Left renal pelvis (tissue), 4 donors: ENCODE measurements at places on chromosomes 3 and 15. TPM values are rescaled to one million over a fixed set of nuclear protein-coding genes. Genes with fewer than 3 reads are reported as not detected.
A peak's percentile ranks its signal among the peaks of the same experiment; 100 is the strongest.

GRCh38 chr15:68633231-68634121, 54.7 kb downstream of the CORO2B start:
- DNase-seq = no peak

DNA sequence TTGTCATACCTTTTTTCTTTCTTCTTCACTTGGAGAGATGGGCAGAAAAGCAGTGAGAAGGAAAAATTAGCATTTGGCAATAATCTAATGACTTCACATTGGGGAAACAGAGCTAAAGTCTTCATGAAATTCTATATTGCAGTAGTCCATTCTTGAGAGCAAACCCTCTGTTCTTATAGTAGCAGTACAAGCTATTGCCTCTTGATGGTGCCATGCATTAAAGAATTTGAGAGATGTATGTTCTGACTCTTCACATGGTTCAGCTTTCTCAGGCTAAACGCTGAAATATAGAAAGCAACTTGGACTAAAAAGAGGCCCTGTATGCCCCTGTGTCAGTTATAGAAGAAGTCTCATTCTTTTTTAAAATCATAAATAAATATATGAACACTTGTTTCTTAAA, 36.0 kb downstream of the PHLDB2 start:
- DNase-seq = no peak

- DNase-seq = no peak
These were observed 12.9 kb upstream of the CPNE9 start for GRCh38 chr3:9690451-9691450.

- DNase-seq = no peak
These were observed 130.1 kb downstream of the LRRK1 start for GRCh38 chr15:101049282-101049681.

DNA sequence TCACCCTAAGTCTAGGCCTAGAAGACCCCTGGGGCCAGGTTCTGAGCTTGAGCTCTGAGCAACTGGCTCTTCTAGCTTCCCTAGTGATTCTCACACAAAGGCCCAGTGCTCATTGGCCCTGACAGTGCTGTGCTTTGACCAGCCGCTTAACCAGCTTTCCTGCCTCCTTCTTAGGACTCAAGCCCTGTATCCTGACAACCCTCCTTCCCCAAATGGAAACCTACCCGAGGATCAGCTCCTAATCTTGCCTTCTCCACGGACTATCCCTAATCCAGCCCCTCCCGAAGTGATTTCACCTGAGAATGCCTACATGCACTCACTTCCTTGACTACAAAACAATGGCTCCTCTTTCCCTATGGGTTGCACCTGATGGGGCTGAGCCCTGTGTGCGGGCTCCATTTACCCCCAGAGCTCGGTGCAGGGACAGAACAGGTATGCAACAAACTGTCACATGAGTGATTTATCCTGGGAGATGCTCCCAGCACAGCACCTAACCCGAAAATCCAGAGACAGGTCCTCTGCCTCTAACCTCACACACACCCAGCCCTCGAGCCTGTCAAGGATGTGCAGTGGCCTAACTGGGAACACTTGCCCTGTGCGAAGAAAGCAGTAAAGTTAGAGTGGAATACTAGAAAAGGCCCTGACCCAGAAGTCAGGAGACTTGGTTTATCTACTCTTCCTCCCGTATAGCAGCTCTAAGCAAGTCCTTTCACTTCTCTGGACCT, 2.3 kb downstream of the MEGF11 start:
- DNase-seq = no peak

GRCh38 chr15:41161336-41161735, 45.3 kb upstream of the INO80 start:
- DNase-seq = no peak

DNA sequence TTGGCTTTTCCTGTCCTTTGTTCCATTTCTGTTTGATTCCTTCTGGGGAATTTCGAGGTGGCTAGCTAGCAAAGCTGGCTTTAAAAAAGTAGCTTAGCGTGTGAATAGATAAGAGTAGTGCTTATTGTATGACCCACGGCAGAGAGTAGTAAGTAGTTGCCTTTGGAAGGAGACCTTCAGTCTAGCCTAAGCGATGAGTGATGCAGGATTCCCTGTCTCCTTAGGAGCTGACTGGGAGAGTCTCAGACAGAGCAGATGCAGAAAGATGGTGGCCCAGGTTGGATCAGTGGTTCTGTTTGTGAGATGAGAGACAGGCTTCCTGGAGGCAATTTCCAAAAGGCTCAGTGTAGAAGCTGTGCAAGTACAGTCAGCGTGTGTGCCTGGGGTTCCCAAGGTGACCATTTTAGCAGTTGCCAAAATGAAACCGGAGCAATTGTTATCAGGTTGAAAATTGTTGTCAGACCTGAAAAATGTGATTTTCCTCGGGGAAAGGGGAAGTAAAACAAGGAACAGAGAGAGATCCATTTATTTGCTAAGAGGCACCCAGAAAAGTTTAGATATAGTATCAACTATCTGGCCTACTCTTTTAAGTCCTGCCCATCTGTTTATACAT, 681 bp upstream of the IL5RA start:
- no peak for DNase-seq

DNA sequence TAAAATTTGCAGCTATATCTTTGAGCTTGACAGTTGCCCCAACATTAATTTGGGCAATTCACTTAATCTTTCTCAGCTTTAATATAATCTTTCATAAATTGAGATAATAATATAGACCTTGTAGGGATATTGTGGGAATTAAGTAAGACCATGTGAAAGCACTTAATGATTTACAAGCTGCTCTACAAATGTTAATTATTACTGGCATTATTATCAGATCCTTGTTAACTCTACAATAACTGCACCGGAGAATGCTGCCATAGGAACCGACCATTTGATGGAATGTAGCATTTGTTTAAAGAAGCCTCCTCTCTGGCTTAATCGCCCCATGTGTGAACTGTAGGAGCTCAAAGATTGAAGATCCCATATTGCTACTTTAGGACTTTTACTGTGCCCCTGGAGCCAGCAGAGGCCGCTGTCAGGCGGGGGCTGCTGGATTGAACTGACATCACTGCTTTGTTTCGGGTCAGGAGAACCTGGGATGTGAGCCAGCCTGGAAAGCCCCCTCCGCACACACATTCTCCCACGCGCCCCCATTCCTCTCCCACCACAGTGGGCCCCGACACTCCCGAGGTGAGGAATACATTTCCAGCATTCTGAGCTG, 154.2 kb upstream of the TNIK start:
- DNase-seq = peak; percentile 24

DNA sequence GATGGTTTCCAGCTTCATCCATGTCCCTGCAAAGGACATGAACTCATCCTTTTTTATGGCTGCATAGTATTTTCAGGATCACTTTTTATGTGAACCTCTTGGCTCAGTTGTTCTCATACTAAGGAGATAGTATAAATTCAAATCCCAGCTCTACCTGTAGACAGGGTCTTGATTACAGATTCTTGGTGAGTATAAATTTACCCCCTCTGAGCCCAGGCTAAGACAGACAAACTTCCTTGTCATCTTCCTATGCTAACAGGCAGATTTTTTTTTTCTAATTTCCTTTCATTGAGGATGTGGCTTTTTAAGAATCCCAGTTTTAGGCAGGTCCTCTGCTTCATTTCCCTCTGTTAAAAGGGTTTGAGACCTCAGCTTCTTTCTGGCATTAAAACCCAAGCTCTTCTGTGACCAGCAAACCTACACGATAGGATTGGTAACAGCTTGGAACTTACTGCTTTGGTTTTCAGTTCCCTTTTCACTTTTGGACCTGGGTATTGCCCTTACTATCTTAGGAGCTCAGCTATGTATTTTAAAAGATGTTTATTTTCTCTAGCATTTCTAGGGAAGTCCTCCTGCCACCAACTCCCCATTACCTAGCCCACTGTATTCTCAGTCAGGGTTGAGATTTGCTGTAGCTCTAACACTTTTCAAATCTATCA, 72.5 kb downstream of the VPS8 start:
- DNase-seq = no peak

DNA sequence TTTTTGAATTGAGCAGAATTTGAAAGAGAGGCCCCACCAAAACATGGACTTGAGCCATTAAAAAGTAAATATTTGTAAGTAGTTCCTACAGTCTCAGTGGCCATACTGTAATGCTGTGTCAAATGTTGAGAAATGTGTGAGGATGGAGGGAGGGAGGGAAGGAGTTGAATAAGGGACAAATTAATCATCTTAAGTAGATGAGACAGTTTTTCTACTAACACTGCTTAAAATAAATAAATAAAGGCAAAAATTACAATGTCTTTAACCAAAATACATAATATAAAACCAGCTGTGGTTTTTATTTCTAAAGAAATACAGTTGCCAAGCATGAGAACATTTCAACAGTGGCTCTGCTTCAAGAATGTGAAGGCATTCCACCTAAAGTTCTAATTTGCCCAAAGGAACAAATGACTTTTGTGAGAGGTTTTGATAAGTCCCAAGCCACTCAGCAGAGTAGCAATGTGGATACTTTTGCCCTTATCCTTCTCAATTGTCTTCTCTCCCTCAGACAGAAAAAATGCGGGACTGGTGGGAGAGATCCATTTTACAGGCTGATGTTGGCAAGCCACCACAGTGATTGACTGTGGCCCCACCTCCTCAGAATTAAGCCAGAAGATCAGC, 427.0 kb upstream of the RARB start:
- no peak for DNase-seq

- DNase-seq = no peak
These were observed 47.0 kb downstream of the PDZRN3 start for GRCh38 chr3:73577704-73578103.

DNA sequence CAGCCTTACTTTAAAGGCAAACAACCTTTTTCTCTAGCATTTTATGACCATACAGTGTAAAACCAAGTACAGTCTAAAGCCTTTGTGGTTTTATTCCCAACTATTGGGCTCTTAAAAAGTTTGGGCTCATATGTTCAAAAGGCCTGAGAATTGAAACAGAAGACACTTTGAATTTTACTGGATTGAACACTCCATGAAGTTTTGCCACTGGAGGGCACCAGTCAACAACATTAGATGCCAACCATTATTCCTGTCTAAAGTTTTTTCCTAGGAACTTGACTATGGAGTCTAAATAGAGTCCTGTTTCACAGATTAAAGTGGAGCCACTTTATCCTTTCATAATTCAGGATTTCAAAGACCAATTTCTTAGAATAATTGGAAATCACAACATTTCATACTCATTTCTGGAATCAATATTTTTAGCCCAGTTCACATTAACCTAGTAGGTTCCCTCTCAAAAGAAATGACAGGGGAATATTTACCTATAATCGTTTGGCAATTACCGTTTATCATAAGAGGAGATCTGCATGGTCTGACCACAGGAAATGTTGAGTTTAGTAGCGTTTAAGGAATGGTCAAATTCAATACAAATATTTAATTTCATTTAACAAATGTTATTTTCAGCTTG, 244.1 kb upstream of the PDZRN3 start:
- DNase-seq = peak; percentile 28

- DNase-seq = no peak
These were observed 115.4 kb upstream of the GBE1 start for GRCh38 chr3:81876826-81877225.

DNA sequence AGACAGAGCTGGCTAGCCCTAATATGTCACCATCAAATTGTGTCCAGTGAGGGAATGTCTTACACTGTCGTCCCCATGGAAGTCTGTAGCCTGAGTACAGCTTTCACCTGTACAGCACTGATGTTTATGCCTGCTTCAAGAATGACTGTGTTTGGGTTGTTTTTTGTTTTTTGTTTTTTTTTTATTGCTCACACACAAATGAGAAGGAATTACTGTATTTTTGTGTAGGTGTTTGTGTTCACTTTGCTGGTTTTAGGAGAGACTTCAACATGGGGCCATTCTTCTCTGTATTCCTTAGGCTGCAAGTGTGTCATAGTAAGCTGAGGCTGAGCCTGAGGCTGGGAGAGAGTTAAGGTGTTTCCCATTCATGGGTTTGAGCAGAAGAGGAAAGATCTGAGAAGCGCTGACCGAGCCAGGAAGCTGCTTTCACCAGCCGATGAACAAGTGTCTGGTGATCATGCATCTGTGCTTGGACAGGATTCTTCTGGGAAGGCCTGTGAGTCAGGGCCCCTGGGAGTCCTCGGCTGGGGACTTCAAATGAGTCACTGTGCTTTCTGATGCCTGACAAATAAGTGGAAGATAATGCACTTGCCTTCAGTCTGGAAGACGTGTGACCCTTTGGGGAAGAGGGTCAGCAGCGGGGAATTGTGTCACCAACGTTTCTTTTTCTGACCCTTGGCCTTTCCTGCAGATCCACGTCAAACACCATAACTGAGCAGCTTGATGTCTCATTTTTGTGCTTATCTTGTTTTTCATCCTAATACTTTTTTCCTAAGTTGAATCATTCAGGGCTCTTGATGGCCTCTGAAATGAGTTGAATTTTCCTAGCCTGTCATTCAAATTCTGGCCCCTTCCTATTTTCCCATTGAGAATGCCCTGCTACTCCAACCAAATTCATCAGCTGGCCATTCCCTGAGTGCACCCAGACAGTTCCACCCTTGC, 36.7 kb upstream of the ZBTB38 start:
- no peak for DNase-seq

GRCh38 chr3:100756441-100756840, 47.1 kb downstream of the TFG start:
- no peak for DNase-seq

DNA sequence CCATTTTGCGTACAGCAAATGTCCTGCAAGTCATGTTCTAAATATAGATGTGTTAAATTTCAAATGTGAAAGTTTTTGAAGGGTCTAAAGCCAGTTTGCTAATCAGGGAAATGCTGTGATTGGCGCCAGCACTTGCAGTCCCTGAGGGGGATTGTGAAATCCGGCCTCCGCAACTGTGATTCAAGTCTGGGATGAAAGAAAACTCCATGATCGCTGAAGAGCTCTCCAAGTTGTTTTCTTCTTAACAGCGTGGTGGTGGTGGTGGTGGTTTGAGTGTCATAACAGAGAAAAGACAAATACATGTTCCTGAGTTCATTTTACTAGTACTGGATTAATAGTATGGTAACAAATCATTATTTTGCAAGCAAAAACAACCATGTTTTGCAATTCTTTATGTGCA, 51.8 kb downstream of the MITF start:
- no peak for DNase-seq

GRCh38 chr3:160479376-160479775, 29.8 kb upstream of the TRIM59 start:
- DNase-seq = no peak

DNA sequence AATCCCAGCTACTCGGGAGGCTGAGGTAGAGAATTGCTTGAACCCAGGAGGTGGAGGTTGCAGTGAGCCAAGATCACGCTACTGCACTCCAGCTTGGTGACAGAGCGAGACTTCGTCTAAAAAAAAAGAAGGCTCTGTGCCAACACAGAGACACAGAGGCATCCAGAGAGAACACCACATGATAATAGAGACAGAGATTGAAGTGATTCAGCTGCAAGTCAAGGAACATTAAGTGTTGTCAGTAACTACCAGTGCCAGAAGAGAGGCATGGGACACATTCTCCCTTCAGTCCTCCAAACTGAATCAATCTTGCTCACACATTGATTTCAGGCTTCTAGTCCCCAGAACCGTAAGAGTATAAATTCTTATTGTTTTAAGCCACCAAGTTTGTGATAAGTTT, 97.5 kb downstream of the GOLIM4 start:
- DNase-seq = no peak

The FGD5 gene
- polyA plus RNA-seq = 23.7 TPM

The NOX5 gene
- 0.64 TPM for polyA plus RNA-seq

The LOXL1 gene
- polyA plus RNA-seq = 75.0 TPM

The DUOXA2 gene
- polyA plus RNA-seq = not detected

The MAGEL2 gene
- polyA plus RNA-seq = 5.0 TPM
